Activated CD8-positive, alpha-beta memory T cell treated with anti-CD3 and anti-CD28 coated beads for 1 hour (primary cell): ENCODE measurements at places on chromosomes 7 and 10.

DNA sequence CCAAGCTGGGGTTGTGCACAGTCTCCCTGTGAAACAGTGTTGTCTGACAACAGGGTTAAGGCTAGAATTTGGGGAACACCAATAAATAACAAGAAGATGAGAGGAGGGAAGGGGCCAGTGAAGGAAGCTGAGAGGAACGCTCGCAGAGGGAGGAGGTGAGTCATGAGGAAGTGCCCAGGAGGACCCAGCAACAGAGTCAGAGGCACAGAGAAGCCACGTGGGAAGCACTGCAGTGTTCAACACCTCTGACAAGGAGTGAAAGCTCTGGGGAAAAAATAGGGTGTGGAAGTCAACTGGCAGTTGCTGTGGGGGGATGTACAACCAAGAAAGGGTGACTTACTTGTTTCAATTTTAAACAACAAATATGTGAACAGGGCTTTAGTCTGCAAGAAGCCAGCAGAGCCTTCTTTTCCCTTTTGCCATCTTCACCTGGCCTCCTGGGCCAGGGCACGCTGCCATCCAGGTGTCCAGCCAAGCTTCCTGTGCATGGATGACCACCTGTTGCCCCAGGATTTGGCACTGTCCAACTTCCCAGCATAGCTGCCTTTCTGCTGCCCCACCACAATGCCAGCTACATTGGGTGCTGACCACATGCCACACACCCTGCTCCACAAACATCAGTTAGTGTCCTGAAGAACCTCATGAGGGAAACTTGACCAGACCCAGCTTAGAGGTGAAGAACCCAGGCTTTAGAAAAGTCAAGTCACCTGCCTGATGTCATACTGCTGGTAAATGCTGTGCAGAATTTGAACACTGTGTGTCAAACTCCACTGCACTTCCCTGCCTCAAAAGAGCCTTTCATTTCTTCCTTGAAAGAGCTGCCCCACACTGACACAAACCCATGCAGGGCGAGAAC, 69.6 kb downstream of the ATXN7L1 start:
- peak; percentile 26 for DNase-seq

- no peak for DNase-seq
Measured at GRCh38 chr7:28068811-28069216, 111.8 kb downstream of the JAZF1 start.

- DNase-seq = no peak
Measured at GRCh38 chr10:98269435-98269912, 1.5 kb upstream of the LOXL4 start.

- no peak for DNase-seq
Measured at GRCh38 chr7:144568233-144568632, 164.7 kb upstream of the NOBOX start.

- DNase-seq = no peak
Measured at GRCh38 chr7:70189776-70190175, 591.5 kb downstream of the AUTS2 start.

- no peak for DNase-seq
Measured at GRCh38 chr7:45469103-45469502, 105.1 kb upstream of the ADCY1 start.

- no peak for DNase-seq
Measured at GRCh38 chr10:125157505-125157904, 2.9 kb downstream of the CTBP2 start.

DNA sequence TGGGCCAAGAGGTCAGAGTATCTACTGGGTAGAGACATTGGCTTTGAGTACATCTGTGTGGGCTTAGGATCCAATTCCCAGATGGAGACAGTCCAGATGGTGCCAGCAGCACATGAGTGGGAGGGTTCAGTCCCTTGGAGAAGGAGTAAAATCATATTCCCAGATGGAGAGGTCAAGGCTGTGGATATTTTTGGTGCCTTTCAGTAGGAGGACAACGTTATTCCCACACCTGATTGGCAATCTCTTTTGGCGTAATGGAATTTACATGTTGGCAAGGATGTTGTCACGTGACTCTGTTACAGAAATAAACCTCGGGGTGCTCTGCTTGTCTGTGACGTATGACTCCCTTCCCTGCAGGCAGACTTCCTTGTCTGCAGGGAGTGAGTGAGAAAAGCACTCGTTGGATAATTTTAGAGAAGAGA, 27.6 kb downstream of the NPS start:
- no peak for DNase-seq

GRCh38 chr7:121102619-121103018, 114.1 kb downstream of the CPED1 start:
- no peak for DNase-seq

DNA sequence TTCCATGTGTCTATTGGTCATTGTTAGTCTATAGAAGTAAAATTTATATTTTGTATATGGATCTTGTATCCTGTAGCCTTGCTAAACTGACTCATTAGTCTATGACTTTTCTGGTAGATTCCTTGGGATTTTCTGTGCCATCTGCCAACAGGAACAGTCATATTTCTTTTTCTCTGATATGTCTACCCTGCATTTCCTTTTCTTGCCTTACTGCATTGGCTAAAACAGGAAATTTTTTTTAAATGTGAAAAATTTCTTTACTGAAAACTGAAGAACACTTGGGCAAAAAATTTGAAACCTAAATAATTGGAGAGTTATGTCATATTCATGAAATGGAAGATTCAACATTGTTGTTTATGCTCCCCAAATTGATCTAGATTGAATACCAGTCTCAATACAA, 67.5 kb downstream of the AMZ1 start:
- no peak for DNase-seq
